CD4-positive, alpha-beta T cell treated with Interleukin-12 subunit alpha and Interleukin-12 subunit beta, for 1 hour (primary cell): ENCODE measurements at places on chromosomes 2 and 18.

DNA sequence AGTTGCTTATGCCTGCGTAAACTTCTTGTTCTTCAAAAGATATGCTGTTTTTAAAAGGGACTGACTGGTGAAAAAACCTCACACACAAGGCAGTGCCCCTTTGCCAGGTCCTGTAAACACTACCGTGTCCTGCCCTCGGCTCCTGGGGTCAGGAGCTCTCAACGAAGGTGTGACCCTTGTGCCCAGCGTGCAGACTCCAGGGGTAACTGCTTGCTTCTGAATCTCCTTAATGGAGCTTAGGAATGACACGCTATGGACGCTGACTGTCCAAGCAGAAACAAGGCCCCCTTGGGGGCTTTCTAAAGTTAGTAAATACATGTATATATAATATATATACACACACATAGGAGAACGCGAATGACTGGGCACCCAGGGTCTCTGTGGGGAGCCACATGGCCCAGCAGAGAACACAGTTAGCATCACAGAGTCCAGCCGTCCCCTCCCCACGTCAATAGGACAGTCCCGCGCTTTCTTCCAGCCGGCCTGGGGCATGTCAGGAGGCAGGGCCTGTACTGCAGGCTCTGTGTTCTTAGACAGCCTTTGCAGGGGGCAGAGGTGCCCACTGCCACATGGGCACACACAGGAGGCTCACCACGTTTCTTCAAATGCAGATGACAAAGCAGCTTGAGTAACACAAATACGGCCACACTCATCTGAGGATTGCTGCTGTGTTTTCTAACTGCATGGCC is 96.1 kb downstream of the HDAC4 start:
- no peak for DNase-seq

DNA sequence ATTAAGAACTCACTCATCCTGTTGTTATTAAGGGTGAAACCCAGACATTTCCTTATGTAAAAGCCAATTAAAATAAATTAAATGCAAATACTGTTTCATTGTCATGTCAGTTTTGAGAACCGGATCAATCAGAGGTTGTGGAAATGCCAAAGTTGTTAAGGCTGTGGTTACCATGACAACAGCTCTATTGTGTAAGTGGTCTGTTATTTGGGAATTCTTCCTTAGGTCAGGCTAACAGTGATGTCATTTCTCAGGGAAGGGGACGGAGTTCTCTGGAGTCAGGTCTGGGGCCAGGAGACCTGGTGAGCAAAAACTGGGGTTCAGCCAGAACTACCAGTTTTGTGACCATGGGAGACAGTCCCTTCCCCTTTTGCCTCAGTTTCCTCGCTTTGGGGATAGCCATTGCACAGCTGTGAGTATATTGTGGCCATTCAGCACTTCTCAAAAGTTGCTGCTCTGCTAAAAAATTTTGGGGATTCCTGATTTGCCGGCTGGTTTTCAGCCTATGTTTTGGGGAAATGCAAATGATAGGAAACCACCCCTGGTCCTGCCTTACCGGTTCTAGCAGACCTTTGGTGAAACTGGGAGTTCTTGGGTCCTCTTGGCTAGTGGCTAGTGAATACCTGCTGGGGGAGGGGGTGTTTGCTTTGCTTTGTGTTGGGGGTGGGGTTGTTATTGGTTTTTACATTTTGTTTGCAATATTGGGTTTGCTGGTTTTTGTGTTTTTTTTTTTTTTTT is 21.6 kb downstream of the HPCAL1 start:
- no peak for DNase-seq

GRCh38 chr2:65919550-65920188 is 487.3 kb upstream of the SPRED2 start:
- DNase-seq = no peak

DNA sequence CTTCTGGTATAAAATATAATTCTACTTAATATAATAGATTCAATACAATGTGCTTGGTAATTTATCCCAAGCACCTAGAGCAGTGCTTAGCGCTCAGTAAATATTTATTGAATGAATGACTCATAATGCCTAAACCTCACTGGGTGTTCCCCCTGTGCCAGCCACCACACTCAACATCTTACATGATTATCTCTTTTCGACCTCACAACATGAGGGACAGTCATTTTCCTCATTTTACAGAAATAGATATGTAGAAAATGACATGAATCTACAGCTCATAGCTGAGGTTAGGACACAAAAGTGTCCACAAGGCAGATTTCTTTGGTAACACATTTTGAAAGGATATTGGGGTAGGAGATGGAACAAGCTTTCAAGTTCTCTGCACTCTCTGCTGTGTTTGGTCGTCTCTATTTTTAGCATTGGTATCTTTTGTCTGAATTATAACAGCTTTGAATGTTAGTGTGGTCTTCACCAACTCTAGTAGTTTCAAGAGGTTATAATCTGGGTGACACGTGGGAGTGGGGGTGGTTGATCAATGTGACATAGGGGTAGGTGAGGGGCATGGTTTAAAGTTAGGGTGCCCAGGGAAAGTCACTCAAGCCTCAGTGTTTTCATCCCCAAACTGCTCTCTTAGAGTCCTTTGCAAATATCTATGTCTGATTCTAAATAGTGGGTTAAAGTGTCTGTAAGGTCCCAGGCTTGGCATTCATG is 9.8 kb downstream of the MYOM1 start:
- no peak for DNase-seq

DNA sequence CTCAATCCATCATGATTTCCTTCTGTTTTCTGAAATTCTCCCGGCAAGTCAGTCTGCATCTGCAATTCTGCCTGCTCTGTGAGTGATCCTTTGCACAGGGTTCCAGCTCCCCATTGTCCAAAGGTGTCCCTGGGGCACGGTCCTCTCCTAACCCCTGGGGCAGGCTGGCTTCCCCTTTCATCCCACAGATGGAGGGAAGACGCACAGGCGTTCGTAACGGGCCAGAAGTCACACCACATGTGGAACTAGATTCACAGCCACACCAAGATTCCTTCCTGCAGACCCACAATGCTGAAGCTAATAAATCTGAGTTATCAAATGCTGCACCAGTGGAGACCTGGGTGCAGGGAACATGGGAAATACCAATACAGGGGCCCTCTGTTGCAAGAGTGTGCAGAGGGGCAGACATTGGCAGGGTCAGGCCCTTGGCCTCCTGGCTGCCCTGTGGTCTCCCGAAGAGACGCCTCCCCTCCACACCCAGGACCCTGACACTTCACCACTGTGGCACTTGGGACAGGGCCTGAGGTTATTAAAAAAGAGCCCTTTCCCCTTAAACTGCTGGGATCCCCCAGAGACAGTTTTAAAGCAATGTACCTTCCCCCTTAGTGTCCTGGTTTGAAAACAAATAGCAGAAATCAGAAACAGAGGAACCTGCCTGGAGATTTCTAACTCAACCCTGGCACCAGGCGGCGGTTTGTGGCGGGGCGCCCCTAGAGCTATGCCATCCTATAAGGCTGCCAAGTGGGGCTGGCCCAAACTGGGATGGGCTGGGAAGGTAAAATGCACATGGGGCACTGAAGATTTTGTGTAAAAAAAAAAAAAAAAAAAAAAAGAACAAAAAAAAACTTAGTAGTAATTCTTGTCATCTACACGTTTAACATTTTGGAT is 15.4 kb downstream of the ZNF516 start:
- DNase-seq = no peak

DNA sequence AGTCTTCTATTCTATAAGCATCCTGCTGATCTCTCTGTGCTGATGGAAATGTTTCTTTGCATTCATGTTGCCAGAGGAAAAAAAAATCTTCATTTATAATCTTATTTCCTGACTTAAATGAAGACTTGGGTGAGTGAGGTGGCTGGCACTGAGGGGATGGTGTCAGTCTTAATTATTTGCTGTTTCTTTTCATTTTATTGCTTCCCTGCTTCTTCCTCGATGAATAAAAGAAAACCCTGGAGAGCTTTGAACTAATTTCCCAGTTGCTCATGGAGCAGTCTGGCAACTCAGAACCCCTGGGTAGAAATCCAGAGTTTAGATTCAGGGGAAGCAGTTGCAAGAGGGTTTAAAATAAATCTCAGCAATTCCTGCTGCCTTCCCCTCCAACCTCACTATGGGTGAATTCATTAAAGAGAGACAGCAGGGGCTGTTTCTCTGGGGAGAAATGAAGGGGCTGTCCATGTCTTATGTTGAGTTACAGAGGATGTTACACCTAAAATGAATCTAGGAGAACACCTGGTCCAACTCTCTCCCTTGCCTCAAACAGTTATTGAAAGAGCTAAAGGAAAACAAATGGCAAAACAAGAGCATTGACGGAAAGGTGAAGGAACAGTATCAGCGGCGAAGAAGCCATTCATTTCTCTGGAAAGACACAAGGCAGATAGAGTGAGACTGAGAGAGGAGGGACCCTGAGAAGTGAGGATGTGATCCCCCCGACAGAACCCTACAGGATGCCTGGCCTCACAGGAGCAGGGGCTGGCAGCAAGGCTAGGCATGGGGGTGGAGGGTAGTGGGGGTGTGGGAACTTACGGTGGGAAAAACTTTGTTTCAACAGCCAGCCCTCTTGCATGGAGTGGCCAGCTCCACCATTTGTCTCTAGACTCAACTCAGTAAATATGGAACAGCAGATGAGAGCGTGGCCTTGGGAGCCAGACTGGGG is 41.0 kb downstream of the SP110 start:
- DNase-seq = no peak

DNA sequence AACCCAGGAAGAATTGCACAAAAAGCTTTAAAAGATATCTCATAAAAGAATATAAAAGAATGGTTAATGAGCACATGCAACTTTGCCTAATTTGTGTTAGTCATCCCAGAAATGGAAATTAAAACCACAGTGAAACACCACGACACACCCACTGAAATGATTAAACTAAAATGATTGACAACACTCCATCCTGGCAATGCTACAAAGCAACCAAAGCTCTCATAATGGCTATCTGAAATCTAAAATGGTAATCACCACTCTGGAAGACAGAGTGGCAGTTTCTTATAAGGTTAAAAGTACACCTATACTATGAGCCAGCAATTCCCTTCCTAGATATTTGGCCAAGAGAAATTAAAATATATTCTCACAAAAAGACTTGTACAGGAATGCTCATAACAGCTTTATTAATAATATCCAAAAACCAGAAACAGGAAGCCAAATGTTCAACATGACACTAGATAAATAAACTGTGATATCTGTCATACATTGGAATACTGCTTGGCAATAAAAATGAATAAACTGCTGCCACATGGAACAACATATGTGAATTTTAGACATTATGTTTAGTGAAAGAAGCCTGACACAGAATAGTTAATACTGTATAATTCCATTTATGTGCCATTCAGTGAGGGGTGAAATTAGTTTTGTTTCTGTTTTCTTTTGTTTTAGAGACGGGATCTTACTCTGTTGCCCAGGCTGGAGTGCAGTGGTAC is 105.3 kb upstream of the BCL2L11 start:
- DNase-seq = no peak

- DNase-seq = no peak
Observed at GRCh38 chr2:42008241-42008921, 39.4 kb upstream of the PKDCC start.

GRCh38 chr2:36413218-36413617 is 57.6 kb downstream of the CRIM1 start:
- no peak for DNase-seq

DNA sequence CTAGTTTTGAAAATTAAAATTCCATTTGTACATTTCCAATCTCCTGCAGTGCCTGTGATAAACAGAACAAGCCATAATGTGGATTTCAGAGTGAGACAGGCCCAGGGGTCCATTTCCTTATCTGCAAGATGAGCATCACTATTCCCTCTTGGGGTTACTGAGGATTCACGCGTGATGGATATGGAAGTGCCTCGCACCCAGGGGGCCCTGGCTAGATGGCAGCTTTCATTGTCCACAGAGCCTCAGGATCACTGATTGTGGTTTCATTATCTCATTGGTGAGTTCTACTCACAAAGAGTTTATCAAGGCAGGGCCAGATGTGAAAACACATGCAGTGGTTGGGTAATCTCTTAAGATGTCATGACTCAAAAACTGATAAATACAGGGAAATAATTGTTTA is 11.6 kb downstream of the CNGA3 start:
- DNase-seq = no peak

- DNase-seq = no peak
Observed at GRCh38 chr2:98388601-98389250, 42.5 kb downstream of the CNGA3 start.

DNA sequence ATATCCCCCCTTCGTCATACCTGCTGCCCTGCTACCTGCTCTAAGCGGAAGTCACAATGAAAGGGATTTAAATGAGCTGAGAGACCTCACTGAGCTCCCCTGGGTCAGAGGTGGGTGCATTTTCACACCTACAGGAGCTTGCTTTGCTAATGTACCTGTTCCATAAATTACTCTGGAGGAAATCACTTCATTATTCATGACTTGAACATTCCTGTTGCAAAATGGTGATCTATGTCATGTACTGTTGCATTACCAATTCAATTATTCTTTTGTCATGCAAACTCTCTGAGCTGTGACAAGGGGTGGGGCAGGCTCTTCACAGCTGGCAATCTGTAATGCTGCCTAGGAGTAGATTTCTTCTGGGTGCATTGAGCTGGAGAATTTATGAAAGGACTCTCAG is 761.3 kb downstream of the TSN start:
- no peak for DNase-seq

GRCh38 chr2:85246348-85246747 is 81.4 kb downstream of the TGOLN2 start:
- no peak for DNase-seq

DNA sequence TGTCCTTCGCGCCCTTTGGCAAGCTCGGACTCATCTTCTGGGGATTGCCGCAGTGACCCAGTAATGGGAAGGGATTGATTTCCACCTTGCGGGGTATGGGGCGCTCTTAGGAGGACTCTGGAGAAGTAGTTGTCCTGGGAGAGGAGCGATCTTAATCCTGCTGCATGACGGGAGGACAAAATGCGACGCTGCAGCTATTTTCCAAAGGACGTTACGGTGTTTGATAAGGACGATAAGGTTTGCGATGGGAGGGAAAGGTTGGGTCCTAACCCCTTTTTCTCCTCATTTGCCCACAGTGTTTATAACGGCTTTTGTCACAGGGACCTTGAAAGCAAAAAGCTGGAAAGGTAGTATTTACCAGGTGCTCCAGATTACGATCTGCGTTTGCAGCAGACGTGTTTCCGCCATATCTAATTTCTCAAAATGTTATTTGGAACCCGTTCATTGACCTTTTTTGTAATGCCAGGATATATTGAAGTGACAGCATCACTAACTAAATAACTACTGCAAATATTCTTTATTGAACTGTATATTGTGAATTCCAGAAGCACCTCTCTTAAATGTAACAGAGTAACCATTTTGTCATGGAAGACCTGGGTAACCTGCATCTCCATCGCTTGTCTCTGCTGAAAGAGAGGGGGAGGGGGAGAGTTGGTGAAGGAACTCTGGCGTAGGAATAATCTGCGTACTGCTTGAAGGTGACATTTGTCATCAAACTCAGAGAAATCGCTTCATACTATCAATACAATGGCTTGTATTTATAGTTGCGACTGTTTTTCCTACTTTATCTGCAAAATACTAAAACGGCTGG is 590 bp downstream of the MDH1 start:
- DNase-seq = peak; percentile 11
